Activated effector memory CD4-positive, alpha-beta T cell treated with Interleukin-2 at 50 U/mL for 16 hours (primary cell): ENCODE measurements at places on chromosomes 7 and 10.

DNA sequence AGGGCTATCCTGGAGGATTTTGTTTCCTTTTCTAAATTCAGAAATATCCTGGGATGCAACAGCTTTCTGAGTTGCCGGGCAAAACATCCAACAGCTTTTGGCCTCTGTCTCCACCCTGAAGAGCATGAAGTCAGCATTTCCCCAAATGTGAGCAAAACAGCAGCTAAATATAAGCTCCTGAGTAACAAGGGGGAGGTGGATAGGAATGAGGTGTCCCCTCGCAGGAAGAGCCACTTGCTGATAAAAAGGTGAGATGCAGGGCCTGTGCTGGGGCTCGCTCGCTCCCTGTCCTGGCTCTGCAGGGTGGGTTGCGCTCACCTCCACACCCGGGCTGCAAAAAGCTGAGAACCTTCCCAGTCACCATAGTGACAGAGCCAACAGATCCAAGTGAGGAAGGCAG lies 264.3 kb downstream of the ZEB1 start:
- DNase-seq = no peak

- no peak for DNase-seq
These were observed 84.9 kb upstream of the PPP1R17 start for GRCh38 chr7:31602041-31602625.

GRCh38 chr10:4678951-4679671 lies 146.9 kb upstream of the AKR1E2 start:
- DNase-seq = no peak

GRCh38 chr10:84660450-84661159 lies 332.2 kb downstream of the CCSER2 start:
- DNase-seq = no peak

DNA sequence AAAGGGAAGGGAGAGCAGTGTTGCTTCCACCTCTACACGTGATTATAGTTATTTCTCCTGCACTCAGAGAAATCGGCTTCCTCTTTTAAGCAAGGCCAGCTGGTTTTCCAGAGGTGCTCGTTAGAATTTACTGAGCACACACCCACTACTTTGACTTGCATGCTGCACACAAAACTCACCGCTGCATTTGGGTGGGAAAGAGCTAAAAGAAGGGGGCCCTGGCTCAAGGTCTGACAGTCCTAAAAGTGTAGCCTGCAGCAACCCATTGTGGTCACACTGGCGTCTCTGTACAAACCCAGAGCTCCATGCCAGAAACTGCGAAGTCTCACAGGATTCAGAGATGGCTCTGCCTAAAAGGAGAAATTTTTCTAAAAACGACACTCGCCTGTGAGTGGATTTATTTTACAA lies 133.7 kb downstream of the SLC25A13 start:
- no peak for DNase-seq

DNA sequence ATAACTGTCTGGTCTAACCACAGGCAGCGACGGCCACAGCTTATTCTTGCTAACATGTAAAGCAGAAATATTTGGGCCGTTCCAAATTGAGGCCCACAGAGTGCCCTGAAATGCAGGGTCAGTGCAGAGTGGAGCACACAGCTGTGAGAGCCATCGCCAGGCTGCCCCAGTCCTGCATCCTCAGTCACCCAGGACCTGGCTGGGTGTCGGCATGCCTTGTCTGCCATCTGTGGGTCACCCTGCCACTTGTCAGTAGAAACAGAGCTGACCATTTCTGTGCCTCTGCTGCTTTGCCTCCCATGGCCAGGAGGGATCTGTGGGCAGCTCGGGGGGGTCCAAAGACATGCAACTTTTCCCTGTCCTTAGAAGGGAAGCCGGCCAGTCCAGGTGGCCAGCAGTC lies 57.3 kb upstream of the BTBD16 start:
- DNase-seq = no peak

DNA sequence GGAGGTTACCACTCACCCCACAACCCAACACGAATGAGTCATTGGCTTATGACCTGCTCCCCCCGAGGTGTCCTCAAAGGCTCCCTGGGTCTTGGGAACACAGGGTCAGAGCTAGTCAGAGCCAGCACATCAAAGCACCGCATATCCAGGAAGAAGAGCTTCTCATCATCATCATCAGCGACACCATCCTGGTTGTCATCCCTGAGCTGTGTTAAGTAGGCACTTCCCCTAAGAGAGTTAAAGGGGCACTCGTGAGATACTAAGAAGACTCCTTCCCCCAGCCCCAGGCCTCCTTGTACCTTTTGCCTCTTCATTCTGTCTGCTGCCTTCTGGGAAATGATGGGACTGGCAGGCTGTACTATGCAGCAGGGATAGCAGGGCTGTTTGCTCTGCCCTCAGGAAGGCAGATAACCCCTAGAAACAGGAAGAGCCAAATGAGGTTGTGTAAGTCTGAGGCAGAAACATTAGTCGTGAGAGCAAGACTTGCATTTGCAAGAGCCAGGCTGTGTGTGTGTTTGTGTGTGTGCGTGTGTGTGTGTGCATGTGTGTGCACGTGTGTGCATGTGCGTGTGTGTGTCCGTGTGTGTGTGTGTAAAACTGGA lies 11.1 kb upstream of the CPA1 start:
- no peak for DNase-seq

DNA sequence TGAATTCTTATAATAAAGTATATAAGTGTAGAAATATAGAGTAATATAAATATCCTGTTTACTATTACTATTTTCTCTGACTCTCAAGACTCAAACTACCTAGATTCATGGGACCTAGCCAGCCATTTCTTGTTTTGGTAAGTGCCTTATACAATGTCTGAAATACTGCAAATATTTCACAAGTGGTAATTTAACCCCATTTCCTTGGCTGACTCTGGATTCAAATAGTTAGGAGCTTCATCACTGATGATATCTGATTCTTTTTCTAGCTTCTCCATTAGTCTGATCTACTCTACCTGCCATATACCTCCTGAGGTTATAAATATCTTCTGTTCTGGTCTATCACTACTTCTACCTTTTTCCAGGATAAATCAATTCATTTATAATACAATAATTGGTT lies 6.4 kb upstream of the RALA start:
- DNase-seq = no peak

DNA sequence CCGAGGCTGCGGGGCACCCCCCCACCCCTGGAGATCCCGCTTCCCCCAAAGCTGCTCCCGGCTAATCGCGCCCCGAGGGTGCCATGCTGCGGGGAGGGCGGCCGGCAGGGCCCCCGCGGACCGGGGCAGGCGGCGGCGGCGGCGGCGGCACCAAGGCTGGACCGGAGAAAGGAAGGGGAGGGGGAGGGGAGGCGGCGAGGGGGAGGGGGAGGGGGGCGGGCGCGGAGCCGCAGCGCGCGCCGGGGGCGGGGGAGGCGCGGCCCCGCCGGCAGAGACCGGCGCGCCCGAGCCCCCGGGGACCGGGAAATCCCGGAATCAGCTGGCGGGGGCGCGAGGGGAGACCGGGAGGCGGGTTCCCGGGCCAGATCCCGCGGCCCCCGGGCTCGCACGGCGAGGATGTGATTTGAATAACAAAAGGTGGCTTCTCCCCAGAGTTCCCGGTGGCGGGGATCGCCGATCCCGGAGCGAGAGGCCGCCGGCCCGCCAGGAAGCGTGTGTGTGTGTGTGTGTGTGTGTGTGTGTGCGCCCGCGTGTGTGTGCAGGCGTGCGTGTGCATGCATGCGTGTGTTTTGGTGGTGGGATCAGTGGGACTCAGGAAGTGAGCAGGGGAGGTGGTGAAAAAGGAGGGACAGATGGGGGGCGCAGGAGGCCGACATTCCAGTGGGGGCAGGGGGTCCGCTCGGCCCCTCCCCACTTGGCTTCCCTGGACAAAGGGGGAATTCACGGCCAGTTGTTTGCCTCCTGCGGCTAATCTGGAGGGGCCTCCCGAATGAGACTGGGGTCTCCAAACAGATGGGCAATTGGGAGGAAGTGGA lies 99.5 kb downstream of the HIP1 start:
- DNase-seq = peak; percentile 9

GRCh38 chr10:47133871-47134570 lies 166.0 kb upstream of the GDF10 start:
- no peak for DNase-seq

DNA sequence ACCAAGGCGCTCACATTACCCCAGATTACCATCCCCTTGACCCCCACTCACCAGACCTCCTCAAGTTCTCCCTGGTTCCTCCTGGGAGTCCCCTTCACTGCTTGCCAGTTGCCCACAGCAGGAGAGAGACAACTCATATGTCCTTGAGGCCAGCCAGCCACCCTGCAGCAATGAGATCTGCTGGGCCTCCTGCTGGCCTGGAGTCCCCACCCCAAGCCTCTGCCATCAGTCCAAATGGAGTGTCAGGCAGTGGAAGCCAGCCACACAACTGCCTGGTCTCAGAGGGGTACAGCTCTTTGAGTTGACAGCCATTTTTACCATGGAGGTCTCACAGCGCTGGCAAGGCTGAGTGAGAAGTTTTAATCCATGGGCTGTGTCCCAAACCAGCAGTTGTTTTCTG lies 53.0 kb upstream of the EXOC4 start:
- DNase-seq = no peak

DNA sequence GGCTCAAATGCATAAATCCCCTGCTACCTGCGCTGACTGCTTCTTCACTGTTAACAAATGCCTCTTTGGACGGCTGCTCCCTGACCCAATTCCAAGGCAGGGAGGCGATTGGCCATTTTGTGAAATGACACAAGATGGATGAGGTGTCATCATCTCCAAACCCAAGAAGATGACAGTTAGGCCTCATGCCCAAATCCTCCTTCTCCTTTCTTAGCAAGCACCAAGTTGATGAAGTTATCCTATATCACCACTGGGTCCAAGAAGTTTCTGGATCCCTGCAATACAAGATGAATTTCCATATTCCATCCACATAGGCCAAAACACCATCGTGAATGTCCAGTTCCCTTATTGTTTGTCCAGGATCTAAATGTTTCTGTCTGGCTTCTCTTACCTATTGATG lies 98.5 kb upstream of the RAB11FIP2 start:
- no peak for DNase-seq

DNA sequence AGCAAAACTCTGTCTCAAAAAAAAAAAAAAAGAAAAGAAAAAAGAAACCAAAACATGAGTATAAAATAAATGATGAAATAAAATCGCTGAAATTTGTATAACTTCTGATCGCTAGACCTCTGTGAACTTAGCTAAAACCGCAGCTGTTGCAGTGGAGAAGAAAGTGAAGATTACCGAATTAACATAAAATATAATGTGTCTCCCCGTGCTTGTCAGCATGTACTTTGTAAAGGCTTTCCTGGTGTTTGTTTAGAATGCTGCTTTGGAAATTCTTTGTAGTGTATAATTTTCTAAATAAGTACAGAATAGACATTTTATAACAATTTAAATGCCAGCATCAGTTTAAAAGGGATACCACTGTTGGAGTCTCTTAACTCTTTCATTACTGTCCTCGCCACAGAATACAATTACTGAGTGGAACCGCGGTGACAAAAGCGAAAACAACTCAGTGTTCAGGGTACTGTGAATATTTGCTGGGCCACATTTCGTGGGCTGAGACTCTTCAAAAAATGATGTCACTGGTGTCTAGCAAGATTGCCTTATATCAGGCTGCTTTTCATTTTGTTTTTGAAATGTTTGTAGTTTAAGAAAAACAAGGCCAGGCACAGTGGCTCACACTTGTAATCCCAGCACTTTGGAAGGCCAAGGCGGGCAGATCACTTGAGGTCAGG lies 167.7 kb downstream of the NSUN6 start:
- DNase-seq = no peak

- DNase-seq = no peak
These were observed 3.0 kb downstream of the ZNF518A start for GRCh38 chr10:96133135-96133534.

DNA sequence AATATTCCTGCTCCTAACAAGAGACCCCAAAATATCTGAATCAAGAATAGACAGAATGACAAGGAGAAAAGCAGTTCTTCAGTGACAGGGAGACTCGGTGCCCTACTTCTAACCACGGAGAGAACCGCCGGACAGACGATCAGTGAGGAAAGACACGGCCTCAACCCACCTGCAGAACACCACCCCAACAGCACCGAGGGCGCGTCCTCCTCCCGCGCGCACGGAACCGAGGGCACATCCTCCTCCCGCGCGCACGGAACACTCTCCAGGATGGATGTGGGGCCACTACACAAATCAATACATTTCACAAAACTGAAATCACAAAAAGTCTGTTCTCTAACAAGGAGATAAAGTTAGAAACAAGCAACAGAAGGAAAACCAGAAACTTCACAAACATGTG lies 9.7 kb upstream of the ADAM8 start:
- DNase-seq = no peak

DNA sequence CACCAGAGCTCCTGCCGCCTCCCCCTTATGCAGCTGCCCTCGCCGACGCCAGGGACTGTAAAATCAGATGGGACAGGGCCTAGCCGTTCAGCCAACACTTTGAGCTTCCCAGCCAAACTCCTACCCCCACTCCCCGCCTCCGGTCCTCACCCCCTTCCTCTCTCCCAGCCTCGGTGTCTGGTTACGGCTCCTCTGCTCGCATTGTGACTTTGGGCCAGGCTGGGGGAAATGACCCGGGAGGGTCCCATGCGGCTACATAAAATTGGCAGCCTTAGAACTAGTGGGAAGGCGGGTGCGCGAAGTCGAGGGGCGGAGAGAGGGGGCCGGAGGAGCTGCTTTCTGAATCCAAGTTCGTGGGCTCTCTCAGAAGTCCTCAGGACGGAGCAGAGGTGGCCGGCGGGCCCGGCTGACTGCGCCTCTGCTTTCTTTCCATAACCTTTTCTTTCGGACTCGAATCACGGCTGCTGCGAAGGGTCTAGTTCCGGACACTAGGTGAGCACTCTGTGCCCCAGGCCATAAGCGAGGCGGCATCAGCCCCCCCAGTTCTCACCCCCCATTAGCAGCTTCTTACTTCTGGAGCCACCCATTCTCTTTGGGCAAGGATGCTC lies at the start of gene KAZALD1:
Gene KAZALD1, plus strand, starts transcription at position 366 of the 608 bp plus-strand sequence. CDS start 604 bp downstream, outside the sequence.
- DNase-seq = no peak

GRCh38 chr10:4431114-4431863 lies 394.7 kb upstream of the AKR1E2 start:
- DNase-seq = no peak

DNA sequence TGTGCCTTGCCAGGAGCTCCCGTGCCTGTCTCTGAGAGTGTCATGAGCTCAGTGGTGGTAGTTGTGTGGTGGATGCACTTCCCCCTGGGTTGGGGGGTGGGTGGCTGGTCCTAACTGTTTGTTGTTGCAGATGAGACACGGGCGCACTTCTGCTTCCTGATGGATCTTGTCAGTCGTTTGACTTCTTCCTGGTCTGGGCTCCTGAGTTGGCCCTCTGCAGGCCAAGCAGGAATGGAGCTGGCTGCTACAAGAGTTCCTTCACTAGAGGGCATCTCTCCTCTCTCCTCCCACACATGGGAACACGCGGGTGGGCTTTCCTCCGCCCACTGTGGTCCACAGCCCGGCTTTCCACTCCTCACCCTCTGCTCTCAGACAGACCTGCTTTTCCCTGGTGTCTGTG lies 82.0 kb downstream of the BMS1 start:
- no peak for DNase-seq

DNA sequence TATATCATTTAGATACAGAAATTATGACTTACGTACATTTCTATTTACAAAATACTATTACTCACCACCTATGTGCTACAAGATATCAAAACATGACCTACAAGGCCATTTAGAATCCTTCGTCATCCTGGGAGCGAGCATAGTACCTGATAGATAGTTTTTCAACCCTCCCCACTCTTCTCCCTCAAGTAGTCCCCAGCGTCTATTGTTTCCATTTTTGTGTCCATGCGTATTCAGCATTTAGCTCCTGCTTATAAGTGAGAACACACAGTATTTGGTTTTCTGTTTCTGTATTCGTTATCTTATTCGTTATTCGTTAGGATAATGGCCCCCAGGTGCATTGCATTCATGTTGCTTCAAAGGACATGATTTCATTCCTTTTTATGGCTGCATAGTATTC lies 28.1 kb downstream of the PNLIPRP2 start:
- DNase-seq = no peak

- no peak for DNase-seq
These were observed 103.2 kb downstream of the NRBF2 start for GRCh38 chr10:63236113-63236935.

- DNase-seq = no peak
These were observed 3.9 kb downstream of the LRIT1 start for GRCh38 chr10:84237199-84238051.
